ENCODE measurements at places on chromosomes 1 and 21.
A peak's percentile ranks its signal among the peaks of the same experiment; 100 is the strongest.

DNA sequence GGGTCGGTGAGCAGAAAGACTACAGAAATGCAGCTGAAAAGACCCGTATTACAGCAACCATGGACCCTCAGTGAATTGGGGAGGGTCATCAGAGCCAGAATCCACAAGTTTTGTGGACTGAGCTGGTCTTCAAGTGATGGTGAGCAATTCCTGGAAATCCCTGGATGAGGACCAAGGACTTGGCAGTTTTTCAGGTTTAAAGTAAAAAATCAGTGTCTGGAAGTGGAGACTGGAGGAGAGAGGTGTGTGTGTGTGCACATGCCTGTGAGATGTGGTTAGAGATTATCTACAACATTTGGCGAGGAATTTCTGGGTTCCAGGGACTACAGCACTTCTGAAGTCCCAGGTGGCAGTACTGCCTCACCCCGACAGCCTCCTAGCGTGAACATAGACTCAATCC lies 56.4 kb downstream of the KIRREL1 start:
- DNase-seq, result no peak

DNA sequence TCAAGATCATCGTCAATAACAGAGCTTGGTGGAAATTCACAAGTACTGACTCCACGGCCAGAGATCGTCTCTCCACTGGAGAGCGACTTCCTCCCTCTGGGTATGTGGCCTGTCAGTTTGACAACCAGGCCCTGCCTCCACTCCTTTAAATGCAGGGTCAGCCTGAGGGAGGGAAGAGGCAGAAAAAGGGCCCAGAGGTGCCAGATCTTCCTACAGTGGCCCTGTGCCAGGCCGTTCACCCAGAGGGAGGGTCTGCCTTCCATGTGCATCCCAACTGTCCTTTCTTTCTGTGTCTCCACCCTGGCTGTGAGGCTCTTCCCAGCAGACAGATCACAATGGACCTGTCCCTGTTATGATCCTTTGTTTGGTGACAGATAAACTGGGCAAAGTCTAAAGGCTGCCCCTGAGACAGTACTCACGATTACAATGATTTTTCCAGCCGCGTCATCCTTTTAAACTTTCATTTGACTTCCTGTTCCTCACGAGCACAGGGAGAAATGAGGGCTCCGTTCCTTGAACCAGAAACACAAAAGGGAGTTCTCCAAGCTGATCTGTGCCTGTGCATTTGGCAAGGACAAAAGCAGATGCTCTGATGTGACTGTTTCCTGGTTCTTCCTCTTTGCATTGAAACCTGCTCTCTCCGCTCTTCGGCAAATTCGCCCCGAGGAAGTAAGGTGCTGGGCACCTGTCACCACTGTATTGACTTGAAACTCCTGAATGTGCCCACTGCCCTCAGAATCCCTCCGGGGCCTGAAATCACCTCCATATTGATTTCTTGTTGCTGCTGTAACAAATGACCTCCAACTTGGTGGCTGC lies 126.7 kb downstream of the PGBD5 start:
- DNase-seq, result no peak

GRCh38 chr21:35627462-35627861 lies 432.9 kb downstream of the SETD4 start:
- DNase-seq, result no peak

- DNase-seq, result no peak
These were observed 5.3 kb downstream of the AKNAD1 start for GRCh38 chr1:108851567-108851966.

DNA sequence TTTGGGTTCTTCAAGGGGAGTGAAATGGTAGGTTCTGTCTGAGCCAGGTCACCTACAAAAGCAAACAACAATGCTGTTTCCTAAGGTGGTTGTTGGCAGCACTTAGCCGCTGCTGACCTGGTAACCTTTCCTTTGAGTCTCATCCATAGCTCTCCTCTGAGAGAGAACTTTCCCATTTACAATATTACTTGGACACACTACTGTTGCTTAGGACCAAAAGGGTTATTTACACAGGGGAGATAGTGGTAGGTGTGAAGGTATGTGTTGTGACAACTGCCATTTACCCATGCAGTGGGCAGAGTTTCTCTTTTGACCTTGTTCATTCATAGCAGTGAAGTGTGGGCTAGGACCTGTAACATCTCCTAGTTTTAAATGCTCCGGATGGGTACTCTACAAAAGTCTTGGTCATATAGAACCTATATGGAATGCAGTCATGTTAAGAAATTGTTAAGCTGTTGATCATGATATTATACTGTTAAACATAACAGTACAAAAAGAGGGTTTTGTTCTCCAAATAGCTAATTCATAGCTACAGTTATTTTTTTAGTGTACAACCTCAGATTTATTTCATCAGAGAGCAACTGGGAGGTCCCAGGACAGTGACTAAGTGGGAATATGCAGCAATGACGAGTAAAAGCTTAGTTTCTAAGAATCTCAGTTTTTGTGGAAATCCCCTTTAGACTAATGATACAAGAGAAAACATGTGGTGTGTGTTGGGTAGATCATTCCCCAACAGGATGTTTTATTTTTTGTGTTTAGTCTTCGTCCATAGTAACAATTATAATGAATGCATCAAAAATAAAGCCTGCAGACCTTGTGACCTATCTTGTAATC lies 219.7 kb downstream of the NFIA start:
- no peak for DNase-seq

GRCh38 chr1:10901091-10901890 lies 104.8 kb upstream of the CASZ1 start:
- peak; percentile 29 for DNase-seq
